ENCODE measurements at places on chromosomes 7 and 10. TPM values are rescaled to one million over a fixed set of nuclear protein-coding genes. Genes with fewer than 3 reads are reported as not detected.

Gene CCDC7
- 12.0 TPM for total RNA-seq

Gene MPP7
- total RNA-seq = 5.9 TPM

Gene RADIL
- total RNA-seq = 0.12 TPM

Gene NUDT13
- 0.84 TPM for total RNA-seq

Gene OR2A42
- total RNA-seq = not detected

Gene OR9A2
- not detected for total RNA-seq

Gene PODXL
- 78.1 TPM for total RNA-seq

Gene ADIRF
- total RNA-seq = 0.34 TPM

Gene GBX1
- 0.95 TPM for total RNA-seq

Gene LRRC4
- total RNA-seq = 1.4 TPM

Gene LIPJ
- not detected for total RNA-seq

Gene CFAP46
- total RNA-seq = 1.1 TPM

Gene MASTL
- 78.8 TPM for total RNA-seq

Gene KCNIP2
- total RNA-seq = 0.81 TPM

Gene NPY4R2
- total RNA-seq = not detected

Gene PON1
- 0.84 TPM for total RNA-seq
